SHP77 (cell line): ENCODE measurements at places on chromosomes 11 and 22.

DNA sequence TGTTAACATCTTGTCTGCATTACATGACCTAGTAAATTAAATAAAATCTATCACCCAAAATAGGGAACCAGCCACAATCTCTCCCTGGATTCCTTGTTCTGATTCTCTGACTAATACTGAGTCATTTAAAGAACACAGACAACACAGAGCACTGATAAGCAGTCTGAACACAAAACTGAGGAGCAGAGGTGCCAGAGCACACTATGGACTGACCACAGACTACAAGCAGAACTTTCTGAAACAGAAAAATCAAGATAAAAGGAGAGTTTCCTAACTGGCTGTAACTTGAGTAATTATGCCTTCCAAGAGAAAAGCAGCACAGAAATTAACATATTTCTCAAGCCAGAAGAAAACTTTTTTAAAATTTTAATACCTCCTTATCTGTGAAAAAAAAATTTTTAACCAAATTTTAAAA lies 128.8 kb downstream of the SGSM3 start:
- no peak for DNase-seq

GRCh38 chr11:15095736-15096228 lies 18.9 kb upstream of the INSC start:
- DNase-seq, result no peak

DNA sequence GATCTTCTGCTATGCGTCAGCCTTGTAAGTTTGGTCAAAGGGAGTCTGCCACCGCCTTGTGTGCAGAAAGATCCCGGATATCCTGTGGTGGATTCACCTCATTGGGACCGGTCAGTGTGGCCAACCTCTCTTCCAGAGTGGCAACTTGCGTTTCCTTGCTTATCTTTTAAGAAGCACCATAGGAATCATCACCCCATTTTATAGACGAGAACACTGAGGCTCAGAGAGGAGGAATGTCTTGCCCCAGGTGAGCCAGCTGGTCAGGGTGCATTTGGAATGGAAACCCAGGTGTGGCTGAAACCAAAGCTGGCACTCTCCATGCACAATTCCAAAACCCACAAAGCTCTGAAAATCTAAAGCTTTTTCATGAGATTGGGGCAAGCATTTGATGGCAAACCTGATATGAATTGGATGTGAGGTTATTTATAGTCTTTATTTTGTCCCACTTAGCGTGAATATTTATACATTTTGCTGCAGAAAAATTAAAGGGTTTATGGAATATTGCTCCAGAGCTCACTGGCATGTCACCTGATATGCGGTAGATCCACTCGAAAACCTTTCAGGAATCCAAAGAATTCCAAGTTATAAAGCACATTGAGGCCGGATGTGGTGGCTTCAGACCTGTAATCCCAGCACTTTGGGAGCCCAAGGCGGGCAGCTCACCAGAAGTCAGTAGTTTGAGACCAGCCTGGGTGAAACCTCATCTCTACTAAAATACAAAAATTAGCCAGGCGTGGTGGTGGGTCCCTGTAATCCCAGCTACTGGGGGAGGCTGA lies 12.1 kb upstream of the EIF3D start:
- no peak for DNase-seq

DNA sequence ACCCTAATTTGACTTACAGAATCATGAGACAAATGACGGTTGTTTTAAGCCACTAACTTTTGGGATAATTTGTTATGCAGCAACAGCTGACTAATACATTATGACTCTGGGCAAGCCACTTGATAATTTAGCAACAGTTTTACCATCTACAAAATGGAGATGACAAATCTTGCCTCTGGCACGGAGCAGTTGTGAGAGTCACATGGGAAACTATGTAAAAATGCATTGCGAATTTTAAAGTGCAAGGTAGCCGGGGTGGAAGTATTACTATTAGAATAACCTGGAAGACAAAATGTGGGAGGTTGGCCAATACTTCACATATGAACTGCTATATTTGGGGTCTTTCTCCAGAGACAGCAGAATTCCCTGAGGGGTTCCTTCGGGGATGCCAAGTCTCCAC lies 328.7 kb downstream of the CTTN start:
- no peak for DNase-seq

DNA sequence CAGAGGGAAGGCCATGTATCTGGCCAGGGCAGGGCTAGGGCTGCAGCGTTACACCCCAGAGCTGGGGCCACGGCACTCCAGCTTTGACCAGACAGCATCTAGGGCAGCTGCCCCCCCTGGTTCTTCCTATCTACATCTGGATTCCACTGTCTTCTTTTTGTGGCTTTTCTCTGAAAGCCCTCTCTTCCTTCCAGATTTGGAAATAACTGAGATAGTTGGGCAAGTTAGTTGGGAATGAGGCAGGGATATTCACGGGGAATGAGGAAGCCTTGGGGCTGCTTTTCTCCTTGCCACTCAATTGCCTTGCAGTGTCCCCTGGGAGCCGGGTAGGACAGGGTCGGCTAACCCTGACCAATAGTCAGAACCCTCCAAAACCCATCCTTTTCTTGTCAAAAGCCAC lies 26.8 kb downstream of the CLMP start:
- no peak for DNase-seq
